ENCODE measurements at places on chromosomes 2 and 18.

GRCh38 chr18:55427951-55428350, 160.0 kb downstream of the TCF4 start:
- no peak for DNase-seq

- DNase-seq = no peak
Observed at GRCh38 chr18:58168993-58169392, 125.0 kb downstream of the NEDD4L start.

GRCh38 chr18:8742387-8743361, 37.3 kb downstream of the MTCL1 start:
- no peak for DNase-seq

DNA sequence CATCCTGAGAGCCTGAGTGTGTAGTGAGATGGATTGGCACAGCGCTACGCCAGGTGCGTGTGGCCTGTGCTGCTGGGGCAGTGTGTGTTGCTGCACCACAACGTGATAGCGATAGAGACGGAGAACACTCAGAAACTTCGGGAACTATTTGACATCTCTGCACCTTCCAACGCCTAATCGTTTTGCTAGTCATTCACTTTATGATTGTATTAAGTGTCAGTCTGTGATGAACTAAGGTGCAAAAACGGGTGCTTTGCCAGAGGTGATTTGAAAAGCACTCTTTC, 26.0 kb upstream of the IGFBP2 start:
- DNase-seq = no peak

- no peak for DNase-seq
Observed at GRCh38 chr2:220148471-220149248, 521.2 kb downstream of the SLC4A3 start.

GRCh38 chr2:239318790-239319661, 81.8 kb downstream of the HDAC4 start:
- no peak for DNase-seq

DNA sequence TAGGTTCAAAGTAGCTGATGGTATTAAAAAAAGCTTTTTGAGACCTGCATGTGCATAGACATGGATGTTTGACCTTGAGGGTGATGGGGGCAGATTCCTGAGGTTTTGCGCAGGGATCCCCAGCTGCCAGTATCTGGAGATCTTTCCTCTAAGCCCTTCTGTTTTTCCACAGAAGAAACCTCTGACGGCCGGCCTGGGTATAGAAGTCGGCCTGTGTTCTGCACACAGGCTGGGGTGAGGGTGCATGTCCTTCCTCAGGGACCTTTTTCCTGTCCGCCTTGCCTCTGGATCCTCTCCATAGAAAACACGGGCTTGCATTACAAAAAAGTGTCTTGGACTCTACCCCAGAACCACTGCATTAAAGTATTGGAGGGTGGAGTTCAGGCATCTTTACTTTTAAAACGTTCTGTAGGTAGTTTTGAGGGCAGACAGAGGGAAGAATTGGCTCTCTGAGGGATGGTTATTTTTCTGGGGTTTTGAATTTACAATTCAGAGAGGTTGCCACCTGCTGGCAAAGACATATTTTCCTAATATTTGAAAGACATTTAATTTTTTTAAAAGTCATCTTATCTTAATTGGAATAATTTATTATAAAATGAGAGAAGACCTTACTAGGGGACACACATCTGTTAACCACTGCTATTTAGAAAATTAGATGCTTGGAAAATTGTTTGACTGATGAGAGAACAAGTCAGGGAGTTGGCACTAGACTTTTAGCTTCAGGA, 350.6 kb downstream of the DCDC2C start:
- no peak for DNase-seq

- no peak for DNase-seq
Observed at GRCh38 chr2:165462443-165462842, 7.1 kb upstream of the CSRNP3 start.

DNA sequence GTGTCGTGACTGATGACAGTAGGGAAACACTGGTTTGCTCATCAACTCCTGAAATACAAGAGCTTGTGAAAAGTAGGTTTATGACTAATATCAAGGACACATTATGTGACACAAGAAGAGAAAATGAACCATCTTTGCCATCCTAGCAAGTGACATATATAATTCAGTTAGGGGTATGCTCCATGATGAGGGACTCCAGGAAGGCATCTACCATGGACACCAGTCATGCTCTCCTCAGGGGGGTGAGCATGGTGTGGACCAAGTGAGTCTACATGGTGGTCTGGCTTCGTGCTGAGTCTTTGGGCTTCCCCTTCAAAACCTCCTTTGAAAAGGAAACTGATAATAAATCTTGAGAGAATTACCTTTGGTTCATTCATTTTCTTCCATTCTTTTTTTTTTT, 11.7 kb upstream of the SERPINB5 start:
- DNase-seq = no peak

DNA sequence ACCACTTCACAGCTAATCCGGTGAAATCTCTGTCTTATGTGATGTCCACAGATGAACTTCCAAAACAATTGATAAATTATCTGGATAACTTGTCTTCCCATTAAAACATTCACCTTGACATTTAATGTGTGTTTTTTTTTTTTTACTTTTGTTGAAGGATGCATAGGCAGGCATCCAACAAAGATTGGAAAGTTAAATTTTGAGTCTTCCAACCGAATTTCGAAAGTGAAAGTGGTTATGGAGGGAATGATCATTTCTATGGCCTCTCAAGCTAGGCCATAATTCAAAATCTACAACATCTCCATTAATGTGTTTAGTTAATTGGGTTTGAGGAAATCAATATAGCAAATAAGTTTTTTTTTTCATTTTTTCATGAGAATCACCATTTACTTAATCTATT, 1495.5 kb upstream of the ACVR2A start:
- DNase-seq = no peak

DNA sequence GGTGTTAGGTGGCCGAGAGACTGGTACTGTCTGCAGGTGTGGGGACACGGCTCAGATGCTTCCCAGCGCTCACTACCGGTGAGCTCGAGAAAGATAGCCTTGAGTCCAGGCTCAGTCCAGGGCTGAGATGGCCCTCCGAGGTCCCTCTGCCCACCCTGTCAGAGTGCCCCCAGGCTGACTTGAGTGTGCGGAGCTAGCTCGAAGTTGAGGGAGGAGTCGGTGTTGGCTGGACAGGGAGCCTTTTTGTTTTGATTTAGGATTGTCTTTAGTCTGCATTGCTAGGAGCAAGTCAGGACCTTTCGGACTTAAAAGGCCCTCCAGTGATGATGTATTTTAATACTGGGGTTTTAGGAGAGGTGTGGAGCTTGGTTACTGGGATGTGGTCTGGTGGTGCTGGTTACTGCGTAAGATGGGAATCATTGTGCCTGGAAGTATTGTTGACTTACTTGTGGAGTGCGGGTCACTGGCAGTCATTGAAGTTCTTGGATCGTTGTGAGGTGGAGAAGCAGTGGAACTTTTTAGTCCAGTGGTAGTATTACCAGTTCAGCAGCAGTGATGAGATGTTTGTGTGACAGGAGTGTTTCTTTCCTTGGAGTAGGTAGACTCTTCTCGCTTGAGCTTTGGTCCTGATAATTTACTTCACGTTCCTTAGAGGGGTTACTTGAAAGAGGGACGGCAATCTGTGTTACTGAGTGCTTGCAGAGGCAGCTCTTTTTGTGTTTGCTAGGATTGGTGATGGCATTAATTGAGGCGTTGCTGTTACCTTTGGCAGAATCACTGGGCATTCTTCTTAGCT, 633 bp downstream of the KIAA1328 start:
- DNase-seq = no peak

- no peak for DNase-seq
Observed at GRCh38 chr2:240472078-240472790, 36.8 kb downstream of the GPC1 start.

DNA sequence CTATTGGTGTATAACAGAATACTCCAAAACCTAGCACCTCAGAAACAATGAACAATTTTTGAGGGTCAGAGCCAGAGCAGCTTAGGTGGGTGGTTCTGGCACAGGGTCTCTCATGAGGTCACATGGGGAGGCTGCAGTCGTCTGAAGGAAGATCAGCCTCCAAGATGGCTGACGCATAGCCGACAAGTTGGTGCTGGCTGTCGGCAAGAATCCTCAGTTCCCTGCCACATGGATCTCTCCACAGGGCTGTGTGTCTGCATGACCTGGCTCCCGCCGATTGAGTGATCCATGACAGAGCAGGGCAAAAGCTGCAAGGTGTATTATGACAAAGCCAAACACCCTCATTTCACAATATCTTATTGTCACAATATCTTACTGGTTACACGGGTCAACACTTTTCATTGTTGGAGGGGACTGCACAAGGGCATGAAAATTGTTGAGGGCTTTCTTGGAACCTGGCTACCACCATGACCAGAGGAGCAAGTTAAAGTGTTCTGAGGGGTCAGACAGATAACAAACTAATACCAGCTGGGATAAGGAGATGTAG, 4.2 kb downstream of the MYL12B start:
- no peak for DNase-seq

DNA sequence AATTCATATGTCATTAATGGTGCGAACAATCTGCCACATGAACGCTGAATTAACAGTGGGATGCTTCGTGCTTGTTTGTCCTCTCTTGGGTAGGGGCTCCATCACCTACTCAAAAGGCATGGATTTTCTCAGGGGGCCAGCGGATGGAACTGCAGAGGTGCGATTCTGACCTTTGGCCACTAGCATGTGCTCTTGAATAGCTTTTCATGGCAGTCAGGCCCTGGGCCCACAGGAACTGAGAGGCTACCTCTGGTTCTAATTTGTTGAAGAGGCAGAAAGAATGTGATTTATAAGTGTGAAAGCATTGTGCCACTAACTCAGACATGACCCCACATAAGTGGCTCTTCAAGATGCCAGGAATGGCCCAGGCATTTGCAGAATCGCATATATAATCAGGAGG, 283.2 kb downstream of the INSIG2 start:
- DNase-seq = no peak

DNA sequence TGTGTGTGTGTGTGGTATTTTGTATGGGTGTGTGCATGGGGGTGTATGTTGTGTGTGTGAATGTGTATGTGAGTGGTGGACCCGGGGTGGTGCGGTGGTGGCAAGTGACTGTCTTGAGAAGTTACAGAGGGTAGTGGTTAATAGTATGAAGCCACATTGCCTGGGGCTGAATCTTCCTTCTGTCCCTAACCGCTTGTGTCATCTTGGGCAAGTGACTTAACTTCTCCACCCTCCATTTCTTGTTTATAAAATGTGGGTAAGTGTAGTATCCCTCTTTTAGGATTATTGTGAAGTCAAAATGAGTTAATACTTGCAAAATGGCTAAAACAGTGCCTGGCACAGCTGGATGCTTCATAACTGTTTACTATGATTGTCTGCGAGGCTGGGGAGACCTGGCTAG, 63.5 kb downstream of the MYCN start:
- DNase-seq = no peak

DNA sequence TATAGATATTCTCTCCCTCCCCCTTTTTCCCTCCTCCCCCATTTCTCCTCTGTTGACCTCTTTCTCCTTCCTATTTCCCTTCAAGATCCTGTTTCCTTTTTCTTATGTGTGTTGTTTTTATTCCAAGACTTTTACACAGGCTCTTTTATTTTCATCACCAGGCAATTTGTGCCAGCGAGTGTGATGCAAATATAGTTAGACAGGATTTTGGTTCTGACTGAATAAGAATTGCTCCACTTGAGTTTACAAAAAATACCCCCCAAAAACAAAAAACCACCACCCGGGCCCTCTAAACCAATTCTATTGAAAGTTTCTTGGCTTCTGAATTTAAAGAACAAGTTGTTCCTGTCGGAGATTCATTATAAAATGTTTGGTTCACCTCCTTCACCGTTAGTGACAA, 50.9 kb upstream of the MAPK4 start:
- DNase-seq = no peak

GRCh38 chr2:17317439-17317976, 200.7 kb downstream of the RAD51AP2 start:
- no peak for DNase-seq

- no peak for DNase-seq
Observed at GRCh38 chr2:68256093-68256450, 3.7 kb upstream of the PPP3R1 start.

GRCh38 chr18:10771053-10771709, 245.4 kb downstream of the NAPG start:
- DNase-seq = no peak

- DNase-seq = no peak
Observed at GRCh38 chr2:67065046-67065445, 332.1 kb upstream of the ETAA1 start.

- no peak for DNase-seq
Observed at GRCh38 chr2:190182071-190182524, 119.6 kb upstream of the MSTN start.

- peak; percentile 18 for DNase-seq
Observed at GRCh38 chr18:8478166-8478967, 130.9 kb upstream of the RAB12 start.

DNA sequence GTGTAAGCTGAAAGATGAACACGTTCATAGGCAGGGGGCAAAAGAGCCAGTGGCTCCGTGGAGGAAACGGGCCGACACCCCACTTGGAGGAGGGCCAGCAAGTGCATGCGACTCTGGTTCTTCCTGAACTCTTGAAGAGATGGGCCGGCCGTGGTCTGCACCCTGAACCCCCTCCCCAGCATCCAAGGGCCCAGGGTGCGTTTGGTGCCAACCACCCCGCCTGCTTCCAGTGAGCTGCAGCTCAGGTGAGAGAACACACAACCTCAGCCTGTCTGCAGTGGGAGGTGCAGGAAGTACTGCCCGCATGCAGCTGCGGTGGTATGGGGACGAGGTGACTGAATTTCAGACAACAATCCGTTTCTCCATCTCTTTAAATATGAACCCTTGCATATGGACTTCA, 58.9 kb downstream of the ADNP2 start:
- no peak for DNase-seq

DNA sequence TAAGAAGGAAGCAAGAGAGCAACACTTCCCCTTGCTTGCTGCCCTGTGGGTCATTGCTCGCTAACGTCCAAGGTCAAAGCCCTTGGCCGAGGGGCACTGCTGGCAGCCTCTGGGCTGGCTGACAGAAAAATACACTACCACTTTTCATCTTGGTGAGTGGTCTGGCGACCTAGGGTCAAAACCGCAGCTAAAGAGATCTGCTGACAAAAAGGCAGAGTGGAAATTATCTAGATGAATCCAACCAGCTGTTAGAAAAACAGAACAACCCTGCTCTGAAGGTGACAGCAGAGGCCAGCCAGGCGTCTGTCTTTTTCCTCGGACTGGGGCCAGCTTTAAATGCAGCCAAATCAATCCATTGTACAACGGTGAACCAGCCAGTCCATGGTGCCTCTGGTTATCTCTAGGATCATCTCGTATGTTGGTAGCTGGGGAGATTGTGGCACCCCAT, 92.6 kb downstream of the CD8B2 start:
- no peak for DNase-seq

- no peak for DNase-seq
Observed at GRCh38 chr2:116499389-116499788, 1315.1 kb upstream of the DDX18 start.

All from SW 1271 (cell line).